ENCODE measurements at places on chromosomes 2 and 18. TPM values are rescaled to one million over a fixed set of nuclear protein-coding genes. Genes with fewer than 3 reads are reported as not detected.

- DNase-seq, result no peak
- no peak overlapping the region for H3K4me3 ChIP-seq
- H3K4me1 ChIP-seq, result no peaks in the 10 kb centered on the region
- no peaks in the 10 kb centered on the region for H3K27me3 ChIP-seq
Measured at GRCh38 chr2:79935046-79935732, 369.4 kb downstream of the LRRTM1 start.

- no peaks in the 10 kb centered on the region for H3K27me3 ChIP-seq
- no peaks in the 10 kb centered on the region for H3K4me1 ChIP-seq
- no peak overlapping the region for H3K4me3 ChIP-seq
Measured at GRCh38 chr18:74981476-74981875, 227.5 kb downstream of the PTGR3 start.

DNA sequence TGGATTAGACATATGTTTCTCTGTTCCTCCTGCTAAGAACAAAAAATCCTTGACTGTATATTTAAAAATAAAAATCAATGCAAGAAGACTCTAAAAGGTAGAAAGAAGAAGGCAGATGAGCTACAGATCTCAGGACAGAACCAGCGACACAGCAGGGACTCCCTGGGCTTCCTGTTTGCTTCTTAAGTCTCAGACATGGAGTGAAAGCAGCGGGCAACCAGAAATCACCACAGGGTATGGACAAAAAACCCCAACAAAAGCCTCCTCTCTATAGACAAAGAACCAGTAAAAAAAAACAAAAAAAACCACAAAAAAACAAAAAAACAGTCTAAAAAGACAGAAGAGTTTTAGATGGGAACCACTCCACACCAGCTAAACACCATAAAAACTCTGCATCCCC lies 971.0 kb upstream of the GYPC start:
- no peak for DNase-seq
- no peak overlapping the region for H3K4me3 ChIP-seq
- H3K27me3 ChIP-seq, result no peaks in the 10 kb centered on the region
- H3K4me1 ChIP-seq, result 0 out of 2 replicates have a peak, but pooled peaks cover 3% of the 10 kb centered on the region
- no peaks in the 10 kb centered on the region for H3K36me3 ChIP-seq

DNA sequence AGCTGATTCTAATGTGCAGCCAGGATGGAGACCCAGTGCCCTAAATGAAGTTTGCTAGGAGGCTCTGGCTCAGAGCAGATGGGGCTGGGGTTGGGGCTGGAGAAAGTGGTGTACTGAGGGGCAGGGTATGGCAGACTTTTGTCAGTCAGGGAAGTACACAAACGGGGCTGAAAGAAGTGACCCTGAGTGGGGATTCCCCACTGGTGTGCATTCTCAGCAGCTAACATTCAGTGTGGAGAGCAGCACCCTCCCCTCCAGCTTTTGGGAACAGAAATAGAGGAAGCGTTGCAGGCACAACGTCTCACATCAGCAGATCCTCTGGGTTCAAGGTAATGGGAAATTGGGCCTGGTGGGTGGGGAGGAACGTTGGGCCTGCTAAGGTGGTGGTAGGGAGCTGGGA lies 89.1 kb upstream of the GCFC2 start:
- H3K27ac ChIP-seq, result peak overlapping the region; percentile 91
- H3K4me1 ChIP-seq, result peaks cover 21% of the 10 kb centered on the region
- no peak for DNase-seq
- H3K36me3 ChIP-seq, result no peaks in the 10 kb centered on the region
- H3K27me3 ChIP-seq, result no peaks in the 10 kb centered on the region

DNA sequence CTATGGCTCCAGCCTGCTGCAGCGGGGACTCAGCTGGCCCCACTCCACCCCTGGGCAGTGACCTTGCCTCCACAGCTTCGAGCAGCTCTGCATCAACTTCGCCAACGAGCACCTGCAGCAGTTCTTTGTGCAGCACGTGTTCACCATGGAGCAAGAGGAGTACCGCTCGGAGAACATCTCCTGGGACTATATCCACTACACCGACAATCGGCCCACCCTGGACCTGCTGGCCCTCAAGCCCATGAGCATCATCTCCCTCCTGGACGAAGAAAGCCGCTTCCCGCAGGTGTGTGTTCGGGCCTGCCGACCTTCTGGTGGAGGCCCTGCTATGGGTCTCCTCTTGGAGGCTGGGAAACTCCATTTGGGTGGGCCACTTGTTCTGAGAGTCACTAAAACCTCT lies 48.6 kb downstream of the MYO7B start:
- H3K4me3 ChIP-seq, result no peak overlapping the region
- H3K27me3 ChIP-seq, result no peaks in the 10 kb centered on the region
- no peaks in the 10 kb centered on the region for H3K36me3 ChIP-seq
- H3K4me1 ChIP-seq, result no peaks in the 10 kb centered on the region

The GPR45 gene
- total RNA-seq, result not detected

The MYO1B gene
- 3.6 TPM for total RNA-seq

The NTSR2 gene
- total RNA-seq, result not detected

All from GM12878 (cell line).